ENCODE measurements at places on chromosomes 11 and 22. TPM values are rescaled to one million over a fixed set of nuclear protein-coding genes. Genes with fewer than 3 reads are reported as not detected.

OR52A1 gene
- total RNA-seq, result not detected

SCO2 gene
- 4.2 TPM for total RNA-seq

GAS2L1 gene
- total RNA-seq, result 0.89 TPM

ARHGAP8 gene
- total RNA-seq, result 1.1 TPM
